ENCODE measurements at places on chromosomes 5 and 9. TPM values are rescaled to one million over a fixed set of nuclear protein-coding genes. Genes with fewer than 3 reads are reported as not detected.
A peak's percentile ranks its signal among the peaks of the same experiment; 100 is the strongest.

- no peak overlapping the region for H3K27ac ChIP-seq
- H3K27me3 ChIP-seq = no peaks in the 10 kb centered on the region
- no peaks in the 10 kb centered on the region for H3K36me3 ChIP-seq
- no peak overlapping the region for H3K4me3 ChIP-seq
- no peak for DNase-seq
These were observed 46.9 kb upstream of the EGFL7 start for GRCh38 chr9:136615631-136616306.

DNA sequence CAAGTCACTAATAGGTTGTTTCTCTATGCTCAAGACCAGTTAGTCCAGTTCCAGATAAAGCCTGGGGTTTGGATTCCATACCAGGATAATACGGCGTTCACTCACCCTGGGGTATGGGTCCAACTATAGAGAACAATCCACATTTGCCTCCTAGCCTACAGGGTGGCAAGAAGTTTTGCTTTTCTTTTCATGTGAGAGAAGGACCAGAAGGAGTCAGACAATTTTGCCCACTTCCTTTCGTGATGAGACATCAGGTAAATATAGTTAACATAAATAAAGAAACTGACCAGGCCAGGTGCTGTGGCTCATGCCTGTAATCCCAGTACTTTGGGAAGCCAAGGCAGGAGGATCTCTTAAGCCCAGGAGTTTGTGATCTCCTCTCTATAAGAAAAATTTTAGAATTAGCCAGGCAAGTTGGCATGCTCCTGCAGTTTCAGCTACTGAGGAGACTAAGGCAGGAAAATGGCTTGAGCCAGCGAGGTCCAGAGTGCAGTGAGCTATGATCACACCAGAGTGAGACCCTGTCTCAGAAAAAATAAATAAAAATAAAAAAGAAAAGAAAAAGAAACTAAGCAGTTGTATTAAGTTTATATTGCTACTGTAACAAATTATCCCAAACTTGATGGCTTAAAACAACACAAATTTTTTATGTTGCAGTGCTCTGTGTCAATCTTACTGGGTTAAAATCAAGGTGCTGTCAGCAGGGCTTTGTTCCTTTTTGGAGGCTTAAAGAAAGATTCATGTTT is 7.5 kb upstream of the REEP5 start:
- DNase-seq = no peak
- no peak overlapping the region for H3K4me3 ChIP-seq
- H3K27me3 ChIP-seq = no peaks in the 10 kb centered on the region
- H3K36me3 ChIP-seq = no peaks in the 10 kb centered on the region
- no peak overlapping the region for H3K27ac ChIP-seq
- no peaks in the 10 kb centered on the region for H3K4me1 ChIP-seq

GRCh38 chr5:514673-515072 is 9.6 kb downstream of the SLC9A3 start:
- no peak overlapping the region for H3K4me3 ChIP-seq
- no peaks in the 10 kb centered on the region for H3K36me3 ChIP-seq
- H3K27ac ChIP-seq = peak overlapping the region; percentile 79
- no peak for DNase-seq
- H3K27me3 ChIP-seq = no peaks in the 10 kb centered on the region

GRCh38 chr5:120683580-120683979 is 219.5 kb downstream of the PRR16 start:
- no peak overlapping the region for H3K27ac ChIP-seq
- H3K4me3 ChIP-seq = no peak overlapping the region
- H3K36me3 ChIP-seq = no peaks in the 10 kb centered on the region
- no peak for DNase-seq

DNA sequence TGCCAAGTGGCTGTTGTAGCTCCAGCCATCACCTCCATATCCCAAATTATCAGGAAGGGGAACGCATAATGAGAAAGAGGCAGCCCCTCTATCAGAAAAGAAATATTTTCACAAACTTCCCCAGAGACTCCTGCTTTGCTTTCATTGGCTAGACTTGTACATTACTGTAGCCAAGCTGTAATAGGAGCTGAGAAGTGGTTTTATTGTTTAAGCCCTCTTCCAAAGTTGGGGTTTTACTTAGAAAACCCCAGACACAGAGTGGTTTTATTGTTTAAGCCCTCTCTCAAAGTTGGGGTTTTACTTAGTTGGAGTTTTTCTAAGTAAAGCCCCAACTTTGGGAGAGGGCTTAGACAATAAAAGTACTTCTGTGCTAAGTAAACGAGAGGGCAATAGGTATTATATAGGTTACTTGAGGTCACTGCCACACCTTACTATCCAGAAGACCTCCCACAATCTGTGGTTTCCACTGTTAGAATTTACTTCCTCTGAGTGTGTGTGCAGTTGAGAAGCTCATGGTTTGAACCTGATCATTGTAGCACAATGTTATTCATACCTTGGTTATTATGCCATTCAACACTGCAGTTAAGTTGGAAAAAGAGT is 215.7 kb upstream of the OTULINL start:
- no peaks in the 10 kb centered on the region for H3K4me1 ChIP-seq
- H3K27me3 ChIP-seq = no peaks in the 10 kb centered on the region
- no peak overlapping the region for H3K4me3 ChIP-seq
- H3K36me3 ChIP-seq = peaks cover 93% of the 10 kb centered on the region
- DNase-seq = no peak

DNA sequence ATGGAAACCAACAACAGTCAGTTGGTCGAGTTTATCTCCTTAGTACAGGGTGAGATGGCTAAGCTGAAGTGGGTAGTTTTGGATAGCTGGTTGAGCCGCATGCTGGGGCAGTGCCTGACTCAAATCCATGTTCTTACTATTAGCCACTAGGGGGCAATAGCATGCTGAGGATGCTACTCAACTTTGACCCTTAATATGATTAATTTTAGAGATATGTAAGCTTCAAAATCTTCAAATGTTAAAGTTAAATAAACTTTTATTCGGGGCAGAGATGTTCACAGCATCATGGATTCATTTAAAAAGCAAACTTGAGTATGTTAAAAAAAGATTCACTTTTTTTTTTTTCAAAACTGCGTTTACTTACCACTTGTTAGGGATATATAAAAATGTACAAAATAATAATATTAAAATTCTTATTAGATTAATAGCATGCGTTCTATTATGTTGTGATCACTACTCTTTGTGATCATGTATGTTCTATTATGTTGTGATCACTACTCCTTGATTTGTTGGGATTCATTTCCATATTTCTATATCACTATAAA is 57.0 kb downstream of the C9orf153 start:
- no peaks in the 10 kb centered on the region for H3K4me1 ChIP-seq
- no peaks in the 10 kb centered on the region for H3K27me3 ChIP-seq
- H3K4me3 ChIP-seq = no peak overlapping the region
- no peak overlapping the region for H3K27ac ChIP-seq
- H3K36me3 ChIP-seq = no peaks in the 10 kb centered on the region
- no peak for DNase-seq

GRCh38 chr5:932628-933250 is 40.1 kb downstream of the TRIP13 start:
- no peak overlapping the region for H3K4me3 ChIP-seq
- no peak for DNase-seq
- H3K27ac ChIP-seq = no peak overlapping the region
- H3K36me3 ChIP-seq = no peaks in the 10 kb centered on the region
- peaks cover 70% of the 10 kb centered on the region for H3K27me3 ChIP-seq
- H3K4me1 ChIP-seq = no peaks in the 10 kb centered on the region

GRCh38 chr5:20522905-20523482 is 535.0 kb upstream of the CDH18 start:
- H3K4me3 ChIP-seq = no peak overlapping the region
- no peak overlapping the region for H3K27ac ChIP-seq
- H3K4me1 ChIP-seq = no peaks in the 10 kb centered on the region

DNA sequence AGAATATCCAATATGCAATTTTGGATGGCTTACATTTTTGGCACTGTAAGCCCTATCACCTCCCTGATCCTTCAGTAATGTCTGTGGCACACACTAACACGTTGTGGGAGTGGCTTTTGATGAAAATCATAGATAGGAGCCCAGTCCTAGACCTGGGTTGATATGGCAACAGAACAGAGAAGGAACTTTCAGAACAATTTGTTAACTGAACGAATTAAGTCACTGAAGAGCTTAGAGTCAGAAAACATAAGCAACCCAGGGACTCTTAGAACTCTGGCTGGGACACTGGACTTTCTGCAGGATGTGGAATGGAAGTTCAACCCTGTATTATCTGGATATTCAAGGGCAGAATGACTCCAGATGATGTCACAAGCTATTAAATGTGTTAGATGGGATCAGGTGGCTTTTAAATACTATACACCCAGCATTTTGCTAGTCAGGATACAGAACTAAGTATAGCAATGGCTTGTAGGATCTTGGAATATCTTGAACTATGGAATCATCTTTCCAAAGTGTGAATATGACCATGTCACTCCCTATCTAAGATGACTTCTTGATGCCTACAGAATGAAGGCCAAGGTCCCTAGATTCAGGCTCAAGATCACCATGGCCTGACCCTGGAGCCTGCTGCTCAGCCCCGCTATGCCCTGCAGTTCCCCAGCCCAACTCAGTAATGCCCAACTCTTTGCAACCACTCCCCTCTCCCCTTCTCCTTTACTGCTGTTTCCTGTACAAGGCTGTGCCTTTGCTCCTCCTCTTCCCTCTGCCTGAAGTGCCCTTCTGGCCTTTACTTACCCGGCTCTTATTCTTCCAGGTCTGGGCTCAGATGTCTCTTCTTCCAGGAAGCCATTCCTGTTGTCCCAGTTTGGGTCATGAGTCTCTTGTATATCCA is 42.8 kb downstream of the VLDLR start:
- no peaks in the 10 kb centered on the region for H3K4me1 ChIP-seq
- no peaks in the 10 kb centered on the region for H3K27me3 ChIP-seq
- no peak overlapping the region for H3K27ac ChIP-seq
- H3K36me3 ChIP-seq = no peaks in the 10 kb centered on the region

- no peaks in the 10 kb centered on the region for H3K36me3 ChIP-seq
- no peak for DNase-seq
- H3K27ac ChIP-seq = peak overlapping the region; percentile 74
- H3K27me3 ChIP-seq = no peaks in the 10 kb centered on the region
- H3K4me1 ChIP-seq = peaks cover 6% of the 10 kb centered on the region
These were observed 74.9 kb upstream of the NIPAL4 start for GRCh38 chr5:157384971-157385709.

GRCh38 chr9:93431539-93432105 is 19.9 kb upstream of the FAM120A start:
- no peak overlapping the region for H3K27ac ChIP-seq
- DNase-seq = no peak
- H3K4me1 ChIP-seq = no peaks in the 10 kb centered on the region
- no peaks in the 10 kb centered on the region for H3K36me3 ChIP-seq
- no peak overlapping the region for H3K4me3 ChIP-seq

DNA sequence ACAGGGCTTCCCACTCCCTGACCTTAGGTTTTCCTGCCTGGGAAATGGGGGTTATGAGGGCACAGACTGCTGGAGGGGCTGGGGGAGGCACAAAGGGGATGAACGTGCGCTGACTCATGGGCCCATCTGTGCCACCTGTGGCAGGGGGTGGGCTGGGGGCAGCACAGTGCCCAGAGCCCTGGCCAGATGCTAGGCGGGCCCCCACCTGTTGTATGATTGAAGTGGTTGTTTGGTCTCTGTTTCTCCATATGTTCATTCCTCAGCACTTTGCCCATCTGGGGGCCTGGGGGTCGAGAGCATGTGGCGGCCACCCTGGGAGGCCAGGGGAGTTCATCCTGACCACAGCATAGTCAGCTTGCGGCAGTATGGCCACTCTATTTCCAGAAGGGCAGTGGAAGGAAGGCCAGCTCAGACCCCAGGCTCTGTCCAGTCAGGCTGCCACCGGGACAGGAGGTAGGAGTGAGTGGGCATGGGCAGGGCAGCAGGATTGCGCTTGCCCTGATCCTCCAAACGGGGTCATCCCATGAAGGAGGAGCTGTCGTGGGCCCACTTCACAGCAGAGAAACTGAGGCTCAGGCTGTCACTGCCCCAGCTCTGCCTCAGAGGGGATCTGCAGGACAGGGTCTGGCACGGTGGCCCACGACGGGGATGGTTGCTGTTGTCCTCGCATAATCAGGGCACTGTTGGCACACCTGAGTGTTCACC is 841 bp upstream of the NINJ1 start:
- H3K4me1 ChIP-seq = peaks cover 63% of the 10 kb centered on the region
- peak overlapping the region; percentile 80 for H3K4me3 ChIP-seq
- no peaks in the 10 kb centered on the region for H3K36me3 ChIP-seq
- peak overlapping the region; percentile 89 for H3K27ac ChIP-seq

- peaks cover 6% of the 10 kb centered on the region for H3K4me1 ChIP-seq
- no peak overlapping the region for H3K4me3 ChIP-seq
- H3K27me3 ChIP-seq = peaks cover 46% of the 10 kb centered on the region
- H3K36me3 ChIP-seq = no peaks in the 10 kb centered on the region
These were observed 16.7 kb upstream of the RNU6ATAC start for GRCh38 chr9:134180786-134181647.

DNA sequence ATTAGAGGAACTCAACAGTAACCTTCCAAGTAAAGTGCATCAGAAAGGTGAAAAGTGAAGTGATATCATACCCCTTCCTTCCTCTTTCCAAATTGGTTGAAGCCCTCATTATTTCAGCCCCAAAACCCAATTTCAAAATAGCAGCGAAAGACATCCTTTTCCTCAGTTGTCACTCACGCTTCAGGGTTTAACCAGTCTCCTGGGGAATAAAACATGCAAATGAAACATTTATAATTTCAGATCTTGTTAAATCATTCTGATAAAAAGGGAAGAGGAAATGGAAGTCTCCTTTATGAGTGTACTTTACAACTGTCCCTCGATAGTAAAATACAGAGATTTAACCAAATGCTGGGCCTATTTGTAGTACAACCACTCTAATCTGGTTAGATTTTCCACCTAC is 22.5 kb downstream of the TRPM6 start:
- H3K27me3 ChIP-seq = no peaks in the 10 kb centered on the region
- no peaks in the 10 kb centered on the region for H3K4me1 ChIP-seq
- DNase-seq = no peak
- no peaks in the 10 kb centered on the region for H3K36me3 ChIP-seq
- no peak overlapping the region for H3K4me3 ChIP-seq

GRCh38 chr5:155015239-155015638 is 1.7 kb downstream of the KIF4B start:
- H3K27me3 ChIP-seq = no peaks in the 10 kb centered on the region
- no peaks in the 10 kb centered on the region for H3K36me3 ChIP-seq
- no peak for DNase-seq
- H3K4me1 ChIP-seq = no peaks in the 10 kb centered on the region
- H3K27ac ChIP-seq = no peak overlapping the region
- H3K4me3 ChIP-seq = no peak overlapping the region

DNA sequence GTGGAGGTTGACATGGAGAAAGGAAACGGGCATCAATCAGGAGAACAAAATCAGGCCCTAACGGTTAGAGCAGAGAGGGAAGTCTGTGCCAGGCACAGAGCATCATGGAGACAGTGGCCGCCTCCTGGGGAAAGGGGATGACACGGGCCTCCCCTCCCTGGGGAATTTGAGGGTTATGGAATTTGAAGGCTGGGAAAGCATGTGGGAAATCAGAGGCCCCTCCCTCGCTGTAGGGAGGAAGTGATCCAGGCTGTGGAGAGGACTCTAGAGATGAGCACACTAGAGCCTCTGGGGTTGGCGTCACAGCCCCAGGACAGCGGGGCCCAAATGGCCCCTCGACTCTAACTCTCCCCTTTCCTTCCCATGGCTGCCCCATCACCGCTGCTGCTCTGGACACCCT is 36.7 kb downstream of the PROP1 start:
- no peaks in the 10 kb centered on the region for H3K27me3 ChIP-seq
- no peak overlapping the region for H3K4me3 ChIP-seq
- no peak overlapping the region for H3K27ac ChIP-seq

- H3K4me1 ChIP-seq = peaks cover 14% of the 10 kb centered on the region
- no peaks in the 10 kb centered on the region for H3K36me3 ChIP-seq
- H3K27me3 ChIP-seq = no peaks in the 10 kb centered on the region
- peak; percentile 5 for DNase-seq
- peak overlapping the region; percentile 93 for H3K27ac ChIP-seq
- peak overlapping the region; percentile 73 for H3K4me3 ChIP-seq
These were observed 1.3 kb downstream of the MOB3B start for GRCh38 chr9:27528076-27528885.

Gene SLC6A19
- not detected for total RNA-seq

Gene NR2F1-AS1
- 1.6 TPM for total RNA-seq

Gene TMEM174
- total RNA-seq = not detected

Gene WNK2
- total RNA-seq = 8.8 TPM

Gene TAS2R1
- not detected for total RNA-seq
